ENCODE measurements at places on chromosomes 3 and 15. TPM values are rescaled to one million over a fixed set of nuclear protein-coding genes. Genes with fewer than 3 reads are reported as not detected.
A peak's percentile ranks its signal among the peaks of the same experiment; 100 is the strongest.

The B3GNT5 gene
- 3.0 TPM for polyA plus RNA-seq

The LTF gene
- polyA plus RNA-seq: 6.9 TPM

DNA sequence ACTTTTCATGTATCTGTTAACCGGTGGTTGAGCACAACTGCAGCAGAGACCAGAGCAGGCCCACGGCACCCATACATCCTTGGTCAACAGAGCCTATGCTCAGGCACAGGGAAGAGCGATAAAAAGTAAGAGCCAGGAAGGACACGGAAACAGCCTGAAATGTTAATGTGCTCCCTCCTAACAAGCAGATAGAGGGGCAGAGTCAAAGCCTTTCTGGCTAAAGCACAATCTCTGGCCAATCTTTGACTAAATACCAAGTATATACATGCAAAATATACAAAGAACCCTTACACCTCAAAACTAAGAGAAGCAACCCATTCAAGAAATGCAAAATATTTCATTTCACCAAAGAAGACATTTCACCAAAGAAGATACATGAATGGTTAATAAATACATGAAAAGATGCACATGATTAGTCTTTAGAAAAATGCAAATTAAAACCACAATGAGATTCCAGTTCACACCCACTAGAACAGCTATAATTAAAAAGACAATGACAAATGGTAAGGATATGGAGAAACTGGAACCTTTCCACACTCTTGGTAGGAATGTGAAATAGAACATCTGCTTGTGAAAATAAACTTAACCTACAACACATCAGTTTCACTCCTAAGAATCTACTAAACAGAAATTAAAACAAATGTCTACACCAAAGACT lies 88.0 kb downstream of the OSBPL10 start:
- no peak overlapping the region for H3K4me3 ChIP-seq
- H3K27me3 ChIP-seq: no peaks in the 10 kb centered on the region
- H3K27ac ChIP-seq: no peak overlapping the region
- no peaks in the 10 kb centered on the region for H3K4me1 ChIP-seq

- no peak overlapping the region for H3K27ac ChIP-seq
- H3K4me3 ChIP-seq: no peak overlapping the region
- DNase-seq: no peak
- no peaks in the 10 kb centered on the region for H3K27me3 ChIP-seq
- no peaks in the 10 kb centered on the region for H3K36me3 ChIP-seq
- no peaks in the 10 kb centered on the region for H3K4me1 ChIP-seq
Observed at GRCh38 chr15:29299784-29300183, 30.2 kb upstream of the NSMCE3 start.

GRCh38 chr15:41494922-41495735 lies 1.5 kb downstream of the ITPKA start:
- H3K36me3 ChIP-seq: no peaks in the 10 kb centered on the region
- no peak for DNase-seq
- H3K4me1 ChIP-seq: peaks cover 8% of the 10 kb centered on the region
- no peak overlapping the region for H3K4me3 ChIP-seq
- no peak overlapping the region for H3K27ac ChIP-seq

- H3K4me1 ChIP-seq: no peaks in the 10 kb centered on the region
- DNase-seq: no peak
- H3K36me3 ChIP-seq: no peaks in the 10 kb centered on the region
- no peaks in the 10 kb centered on the region for H3K27me3 ChIP-seq
- no peak overlapping the region for H3K27ac ChIP-seq
- no peak overlapping the region for H3K4me3 ChIP-seq
Observed at GRCh38 chr3:60855250-60855649, 396.0 kb downstream of the FHIT start.

DNA sequence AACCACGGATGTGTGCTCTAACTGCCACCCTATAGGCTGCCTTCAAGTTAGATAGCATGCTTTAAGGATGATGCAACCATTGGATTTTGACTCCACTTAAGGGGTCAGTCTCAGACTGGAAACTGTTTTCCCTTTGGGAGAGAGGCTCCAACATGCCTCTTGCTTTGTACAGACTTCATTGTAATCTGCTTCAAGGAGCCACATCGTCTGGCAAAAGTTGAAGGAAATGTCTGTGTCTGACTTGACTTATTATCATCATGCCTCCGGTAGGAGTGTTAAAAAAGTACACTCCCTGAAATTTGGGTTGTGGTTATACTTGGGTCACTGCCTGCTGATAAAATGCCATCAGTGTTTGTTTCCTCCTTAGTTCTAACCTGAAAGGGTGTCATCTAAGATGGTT lies 245.4 kb upstream of the CDIN1 start:
- no peaks in the 10 kb centered on the region for H3K27me3 ChIP-seq
- DNase-seq: no peak
- no peaks in the 10 kb centered on the region for H3K4me1 ChIP-seq
- no peak overlapping the region for H3K4me3 ChIP-seq

- H3K4me3 ChIP-seq: peak overlapping the region; percentile 9
- H3K4me1 ChIP-seq: no peaks in the 10 kb centered on the region
- peak overlapping the region; percentile 52 for H3K27ac ChIP-seq
- H3K36me3 ChIP-seq: no peaks in the 10 kb centered on the region
Observed at GRCh38 chr15:83107841-83108181, 366 bp downstream of the TM6SF1 start.
